ENCODE measurements at places on chromosomes 6 and 20. TPM values are rescaled to one million over a fixed set of nuclear protein-coding genes. Genes with fewer than 3 reads are reported as not detected.

GRCh38 chr20:34012735-34013134 is 19.0 kb downstream of the RALY start:
- DNase-seq: no peak

DNA sequence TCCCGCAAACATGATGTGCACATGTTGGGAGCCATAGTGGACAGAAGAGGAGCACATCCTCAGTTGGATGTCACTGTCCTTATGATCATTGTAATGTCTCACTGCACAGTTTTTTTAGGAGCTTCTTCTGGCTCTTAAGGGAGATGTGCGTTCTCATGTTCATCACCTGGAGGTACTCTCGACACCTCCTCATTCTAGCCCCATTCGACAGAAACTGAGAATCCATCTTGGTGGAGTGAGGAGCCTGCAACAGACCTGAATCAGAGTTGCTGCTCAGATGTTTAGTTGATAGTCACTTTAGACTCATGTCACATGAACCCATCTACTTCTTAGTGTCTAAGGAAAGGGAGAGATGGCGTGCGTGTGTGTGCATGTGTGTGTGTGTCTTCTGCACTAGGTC is 2.3 kb upstream of the BMP6 start:
- no peak for DNase-seq

- no peak for DNase-seq
Observed at GRCh38 chr6:144675231-144675861, 390.2 kb downstream of the UTRN start.

DNA sequence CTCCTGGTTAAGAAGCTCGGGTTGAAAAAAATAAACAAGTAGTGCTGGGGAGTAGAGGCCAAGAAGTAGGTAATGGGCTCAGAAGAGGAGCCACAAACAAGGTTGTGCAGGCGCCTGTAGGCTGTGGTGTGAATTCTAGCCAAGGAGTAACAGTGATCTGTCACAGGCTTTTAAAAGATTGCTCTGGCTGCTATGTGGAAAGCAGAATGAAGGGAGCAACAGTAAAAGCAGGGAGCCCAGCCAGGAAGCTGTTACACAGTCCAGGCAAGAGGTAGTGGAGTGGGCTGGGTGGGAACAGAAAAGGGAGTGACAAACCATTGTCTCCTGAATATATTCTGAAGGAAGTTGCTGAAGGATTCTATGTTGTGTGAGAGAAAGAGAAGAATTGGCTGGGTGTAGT is 2.0 kb downstream of the HFE start:
- DNase-seq: no peak

- no peak for DNase-seq
Observed at GRCh38 chr20:22248051-22248667, 336.2 kb downstream of the FOXA2 start.

GRCh38 chr20:13029687-13030375 is 21.1 kb downstream of the SPTLC3 start:
- no peak for DNase-seq

- no peak for DNase-seq
Observed at GRCh38 chr20:60410618-60411264, 452.5 kb downstream of the CDH26 start.

DNA sequence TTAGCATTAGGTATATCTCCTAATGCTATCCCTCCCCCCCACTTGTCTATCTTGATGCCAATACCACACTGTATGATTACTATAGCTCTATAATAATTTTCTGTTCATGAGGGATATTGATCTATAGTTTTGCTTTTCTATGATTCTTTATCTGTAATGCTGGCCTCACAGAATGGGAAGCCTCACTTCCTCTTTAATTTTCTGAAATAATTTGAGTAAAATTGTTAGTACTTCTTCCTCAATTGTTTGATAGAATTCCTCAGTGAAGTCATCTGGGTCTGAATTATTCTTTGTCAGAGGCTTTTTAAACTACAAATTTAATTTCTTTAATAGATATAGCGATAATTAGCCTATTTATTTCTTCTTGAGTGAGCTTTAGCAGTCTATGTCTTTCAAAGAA is 31.2 kb downstream of the SIRPD start:
- no peak for DNase-seq

DNA sequence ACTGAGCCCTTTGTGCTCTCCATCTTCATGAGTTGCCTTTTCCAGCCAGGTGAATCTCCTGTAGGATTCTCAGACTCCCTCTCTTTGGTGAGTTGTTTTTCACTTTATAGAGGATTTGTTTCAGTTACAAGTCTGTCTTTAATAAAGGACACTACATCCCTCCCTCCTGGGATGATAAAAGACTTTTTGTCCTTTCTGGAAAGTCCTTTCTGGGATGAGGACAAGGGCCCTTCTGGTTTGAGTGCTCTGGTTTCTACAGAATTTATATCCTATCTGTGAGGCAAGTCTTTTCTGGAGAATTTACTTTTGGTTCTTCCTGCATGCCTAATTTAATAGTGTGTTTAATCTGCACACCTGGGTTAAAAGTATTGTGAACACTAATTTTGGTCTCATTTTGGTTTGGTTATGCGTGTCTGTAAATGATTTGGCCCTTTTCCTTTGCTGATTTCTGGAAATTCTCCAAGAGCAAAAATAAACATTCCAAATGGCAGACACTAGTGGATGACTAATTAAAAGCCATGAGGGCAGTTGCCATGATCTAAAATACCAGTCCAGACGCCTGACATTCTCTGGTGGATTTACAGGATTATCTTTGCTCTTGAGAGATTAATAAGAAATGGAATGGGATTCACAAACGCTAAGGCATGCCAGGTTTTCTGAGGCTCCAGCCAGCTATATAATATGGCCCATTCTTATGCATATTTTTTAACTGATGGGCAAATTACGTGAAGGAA is 44.8 kb downstream of the TCP11 start:
- DNase-seq: no peak

- peak; percentile 70 for DNase-seq
Observed at GRCh38 chr20:62603021-62603906, 39.0 kb upstream of the SLCO4A1 start.

DNA sequence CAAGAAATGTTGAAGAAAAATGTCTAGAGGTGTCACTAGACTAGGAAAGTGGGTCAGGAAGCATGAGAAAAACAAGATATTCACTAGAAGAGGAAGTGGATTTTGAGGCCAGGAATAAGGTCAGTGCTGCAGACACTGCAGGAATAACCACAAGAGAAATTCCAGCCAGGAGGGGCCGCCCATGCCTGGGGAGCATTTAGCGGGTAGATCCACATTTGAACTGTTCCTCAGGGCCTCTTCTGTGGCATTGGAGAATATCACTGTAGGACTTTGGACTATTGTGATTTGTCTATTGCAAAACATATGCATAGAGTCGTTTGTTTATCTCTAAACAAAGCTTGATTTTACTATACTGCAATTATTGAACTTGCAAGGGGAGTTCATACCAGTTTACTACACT is 49.6 kb upstream of the CCDC28A start:
- DNase-seq: peak; percentile 56

DNA sequence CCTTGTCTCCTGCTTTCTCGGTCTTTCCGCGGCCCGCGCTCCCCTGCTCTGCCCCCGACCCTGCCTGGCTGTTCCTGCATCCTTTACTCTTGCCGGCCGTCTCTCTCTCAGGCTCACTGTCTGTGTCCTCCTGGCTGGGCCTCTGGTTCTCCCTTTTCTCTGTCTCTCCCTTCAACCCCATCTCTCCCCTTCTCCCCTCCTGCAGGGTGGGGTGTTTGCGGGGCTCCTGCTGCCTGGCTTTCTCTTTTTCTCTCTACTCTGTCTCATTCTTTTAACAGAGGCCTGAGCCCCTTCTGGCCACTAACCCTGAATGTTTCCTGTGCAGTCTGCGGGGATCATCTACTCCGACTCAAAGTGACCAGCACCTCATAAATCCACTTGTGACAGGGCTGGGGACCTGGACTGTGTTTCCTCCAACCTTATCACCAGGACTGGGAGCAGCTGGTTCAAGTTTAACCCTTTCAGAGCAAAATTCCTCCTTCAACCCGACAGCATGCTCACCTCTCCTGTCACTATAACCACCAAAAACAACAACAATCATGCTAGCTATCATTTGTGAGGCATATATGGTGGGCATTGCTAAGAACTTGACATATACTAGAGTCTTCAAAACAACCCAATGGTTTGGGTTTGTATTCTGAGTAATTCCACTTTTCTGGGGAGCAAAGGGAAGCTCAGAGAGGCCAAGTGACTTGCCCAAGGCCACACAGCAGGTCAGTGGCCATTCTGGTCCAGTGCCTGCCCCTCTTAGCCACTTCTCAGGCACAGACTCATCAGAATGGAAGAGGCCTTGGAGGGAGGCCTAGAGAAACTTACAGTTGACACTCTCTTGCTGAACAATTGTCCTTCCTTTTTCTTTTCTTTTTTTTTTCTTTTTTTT is 811 bp upstream of the RSPO4 start:
- DNase-seq: no peak

- DNase-seq: no peak
Observed at GRCh38 chr6:119848696-119849095, 499.1 kb upstream of the MAN1A1 start.

- no peak for DNase-seq
Observed at GRCh38 chr20:19750101-19750606, 7.9 kb upstream of the RIN2 start.

GRCh38 chr6:112038268-112038667 is 15.6 kb upstream of the CCN6 start:
- DNase-seq: peak; percentile 70

GRCh38 chr6:169990095-169991030 is 238.9 kb downstream of the ERMARD start:
- no peak for DNase-seq

DNA sequence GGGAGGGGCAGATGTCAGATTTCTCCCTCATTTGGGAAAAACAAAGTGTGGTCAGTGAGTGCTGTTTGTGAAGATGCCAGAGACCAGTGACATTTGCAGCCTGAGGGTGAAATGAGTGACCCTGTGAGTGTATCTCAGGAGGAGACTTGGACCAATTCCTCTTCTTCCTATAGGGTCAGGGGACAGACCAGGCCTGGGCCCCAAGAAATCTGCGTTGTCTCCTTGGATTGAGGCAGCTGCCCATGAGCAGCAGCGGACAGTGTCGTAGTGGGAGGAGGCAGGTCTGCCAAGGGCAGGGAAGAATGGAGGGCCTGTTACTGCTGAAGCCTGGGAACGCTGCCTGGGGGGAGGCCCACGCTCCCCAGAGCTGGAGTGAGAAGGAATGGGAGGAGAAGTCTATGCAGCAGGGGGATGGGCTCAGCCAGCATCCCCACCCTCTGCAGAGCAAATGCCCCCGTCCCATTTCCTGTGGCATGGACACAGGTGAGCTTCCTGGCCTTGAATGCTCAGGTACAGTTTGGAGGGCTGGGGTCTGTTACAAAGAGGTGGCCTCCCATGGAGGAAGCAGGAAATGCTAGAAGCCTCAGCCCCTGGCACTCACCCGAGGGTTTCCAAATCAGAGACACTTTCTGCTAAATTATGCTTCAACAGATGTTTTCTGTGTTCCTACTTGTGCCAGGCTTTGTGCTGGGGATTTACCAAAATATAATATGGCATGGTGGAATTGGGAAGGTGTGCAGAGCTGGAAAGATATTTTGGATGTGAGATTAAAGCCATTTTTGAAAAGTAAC is 29.8 kb downstream of the DAAM2 start:
- no peak for DNase-seq

GRCh38 chr6:44917430-44917829 is 410.7 kb upstream of the RUNX2 start:
- no peak for DNase-seq

GRCh38 chr6:54981647-54982046 is 135.1 kb downstream of the FAM83B start:
- DNase-seq: no peak

DNA sequence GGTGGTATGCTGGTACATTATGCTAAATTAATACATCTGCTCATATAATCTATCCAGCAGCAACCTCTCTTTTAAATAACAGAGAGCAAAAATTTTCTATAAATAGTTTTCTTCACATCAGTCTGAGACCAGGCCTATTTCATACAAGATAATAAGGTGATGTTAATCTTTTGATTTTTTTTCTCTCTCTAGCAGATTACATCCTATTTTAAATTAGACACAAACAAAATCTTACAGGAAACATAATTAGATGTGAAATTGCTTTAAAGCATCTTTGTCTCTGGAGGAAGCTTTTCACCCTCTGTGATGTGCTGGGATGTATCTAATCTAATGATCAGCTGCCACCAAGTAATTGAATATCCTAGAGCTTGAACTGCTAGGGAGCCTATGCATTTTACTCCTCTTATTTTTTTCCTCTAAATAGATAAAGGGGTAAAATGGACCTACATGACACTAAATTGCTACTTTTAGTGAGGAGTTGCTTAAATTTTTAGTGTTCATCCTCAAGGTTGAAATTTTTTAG is 165.5 kb downstream of the MANEA start:
- no peak for DNase-seq

DNA sequence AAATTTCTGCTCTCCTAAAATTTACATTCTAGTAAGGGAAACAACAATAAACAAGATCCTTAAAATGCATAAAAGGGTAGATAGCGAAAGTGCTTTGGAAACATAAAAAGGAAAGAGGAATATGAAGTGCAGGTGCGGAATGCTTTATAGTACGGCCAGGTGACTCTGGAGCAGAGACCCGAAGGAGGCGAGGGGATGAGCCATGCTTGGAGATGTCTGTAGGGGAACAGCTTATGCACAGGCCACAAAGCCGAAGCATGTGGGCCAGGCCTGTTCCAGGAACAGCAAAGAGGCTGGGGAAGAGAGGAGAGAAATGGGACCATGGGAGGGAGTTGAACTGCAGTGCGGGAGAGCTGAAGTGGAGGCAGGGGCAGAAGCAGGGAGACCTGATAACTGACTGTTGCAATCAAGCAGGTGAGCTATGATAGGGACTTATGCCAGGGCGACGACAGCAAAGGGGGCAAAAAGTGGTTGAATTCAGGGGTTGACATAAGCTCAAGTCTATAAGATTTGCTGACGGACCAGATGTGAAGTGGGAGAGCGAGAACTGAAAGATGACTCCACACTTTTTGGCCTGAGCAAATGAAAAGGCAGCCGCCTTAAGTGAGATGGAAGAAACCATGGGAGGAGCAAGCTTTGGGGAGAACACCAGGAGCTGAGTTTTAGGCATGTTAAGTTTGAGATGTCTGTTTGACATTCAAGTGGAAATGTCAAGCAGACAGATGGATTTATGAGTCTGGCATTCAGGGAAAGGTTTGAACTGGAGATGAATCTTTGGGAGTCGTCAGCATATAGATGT is 83.1 kb downstream of the CNBD2 start:
- DNase-seq: no peak

DNA sequence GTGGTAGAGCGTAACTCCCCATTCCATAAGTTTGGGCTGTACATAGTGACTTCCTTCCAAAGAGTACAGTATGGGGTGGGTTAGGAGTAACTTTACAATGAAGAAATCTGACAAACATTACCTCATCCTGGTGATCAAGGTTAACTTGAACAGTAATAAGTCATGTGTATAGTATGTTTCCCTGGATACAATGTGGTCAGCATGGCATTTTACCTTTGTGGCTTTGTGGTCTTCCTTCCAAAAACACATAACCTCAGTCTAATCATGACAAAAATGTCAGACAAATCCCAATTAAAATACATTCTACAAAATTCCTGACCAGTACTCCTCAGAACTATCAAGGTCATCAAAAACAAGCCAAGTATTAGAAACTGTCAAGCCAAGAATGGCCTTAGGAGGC is 225.1 kb downstream of the UBE3D start:
- DNase-seq: no peak

Gene MEI4
- total RNA-seq: not detected

Gene HCK
- total RNA-seq: 2.2 TPM

Gene ADAM33
- 2.9 TPM for total RNA-seq

Gene ADGB
- not detected for total RNA-seq

Gene BMP6
- total RNA-seq: 2.0 TPM

Gene RIN2
- total RNA-seq: 18.9 TPM

Gene DEFB132
- total RNA-seq: not detected

Gene C6orf52
- total RNA-seq: 0.87 TPM

Gene C2
- total RNA-seq: 3.3 TPM

Gene GABRR1
- 0.15 TPM for total RNA-seq

Gene CALHM4
- total RNA-seq: 0.27 TPM

Gene PTPRK
- 9.1 TPM for total RNA-seq

Gene KIAA1755
- 0.27 TPM for total RNA-seq

Gene LAMA4
- total RNA-seq: 15.8 TPM
